ENCODE measurements at places on chromosomes 5 and 9.

DNA sequence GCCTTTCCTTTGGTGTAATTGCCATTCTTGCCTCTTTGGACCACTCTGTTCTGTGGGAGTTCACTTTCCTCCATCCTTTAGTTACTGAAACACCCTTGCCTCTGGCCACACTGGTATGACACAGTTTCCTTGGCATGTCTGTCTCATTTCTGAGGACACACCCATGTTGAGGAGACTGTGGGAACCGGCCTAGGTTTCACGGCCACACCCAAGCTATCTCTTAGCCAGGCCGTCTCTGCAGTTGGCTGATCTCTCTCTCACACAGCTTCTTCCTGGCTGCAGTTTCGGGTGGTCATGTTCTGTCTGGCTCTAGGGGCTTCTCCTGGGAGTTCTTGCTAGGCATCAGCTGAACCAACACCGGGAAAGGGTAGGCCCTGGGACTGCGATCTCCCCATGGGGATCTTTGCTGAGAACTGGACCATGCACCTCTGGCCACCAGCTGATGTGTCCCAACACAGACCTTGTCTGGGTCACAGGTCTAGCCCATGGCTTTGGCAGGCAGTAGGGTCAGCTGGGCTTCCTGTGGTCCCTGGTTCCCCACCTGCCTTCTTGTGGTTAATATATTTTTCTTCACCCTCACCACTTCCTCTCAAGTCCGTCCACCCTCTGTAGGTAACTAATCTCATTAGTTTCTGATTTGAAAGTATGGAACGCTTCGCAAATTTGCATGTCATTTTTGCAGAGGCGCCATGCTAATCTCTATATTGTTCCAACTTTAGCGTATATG lies 24.9 kb downstream of the ARHGEF37 start:
- DNase-seq: no peak

DNA sequence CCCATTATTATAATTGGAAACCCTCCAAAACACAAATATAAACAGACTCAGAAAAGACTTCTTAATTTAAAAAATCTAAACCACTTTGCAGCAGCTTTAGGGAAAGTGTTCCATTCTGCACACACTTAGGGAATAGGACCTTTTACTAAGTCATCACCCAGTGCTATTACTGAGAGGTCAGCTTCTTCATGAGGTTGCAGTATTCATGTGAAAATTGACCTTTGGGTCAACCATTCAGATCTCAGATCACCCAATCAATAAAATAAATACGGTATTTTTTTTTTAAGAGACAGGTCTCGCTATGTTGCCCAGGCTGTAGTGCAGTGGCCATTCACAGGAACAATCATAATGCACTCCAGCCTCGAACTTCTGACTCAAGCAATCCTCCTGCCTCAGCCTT lies 21.8 kb downstream of the NR6A1 start:
- no peak for DNase-seq

DNA sequence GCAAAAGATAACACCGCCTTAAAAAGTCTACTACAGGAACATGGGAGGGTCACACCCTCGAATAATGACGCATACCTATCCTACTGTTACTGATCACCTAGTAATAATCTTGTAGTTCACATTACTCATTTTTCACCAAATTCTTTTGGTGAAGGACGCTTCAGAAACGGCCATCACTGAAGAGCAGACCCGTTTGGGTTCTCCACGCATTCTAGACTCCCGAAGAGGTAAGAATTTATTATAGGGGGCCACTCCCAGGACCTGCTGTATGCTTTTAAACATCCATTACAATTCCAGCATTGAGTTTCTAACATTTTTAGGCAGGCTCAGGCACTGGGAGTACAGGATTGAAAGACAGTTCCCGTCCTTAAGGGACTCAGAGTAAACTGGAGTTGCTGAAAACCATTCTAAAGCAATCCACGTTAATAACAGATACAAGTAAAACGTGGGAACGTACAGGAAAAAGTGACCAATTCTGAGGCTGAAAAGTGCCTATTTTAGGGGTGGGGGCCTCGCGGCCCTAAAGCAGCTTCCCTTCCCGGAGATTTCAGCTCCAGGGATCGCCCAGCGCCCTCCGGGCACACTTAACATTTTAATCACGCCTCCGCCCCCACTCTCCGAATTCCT lies at the start of gene FER:
Gene FER, plus strand, starts transcription at position 124 of the 627 bp plus-strand sequence. CDS start 50,286 bp downstream, outside the sequence.
- DNase-seq: peak; percentile 43

- no peak for DNase-seq
These were observed 36.5 kb downstream of the ADAMTS2 start for GRCh38 chr5:179308563-179309382.

- DNase-seq: no peak
These were observed 46.7 kb downstream of the IL31RA start for GRCh38 chr5:55897905-55898304.

DNA sequence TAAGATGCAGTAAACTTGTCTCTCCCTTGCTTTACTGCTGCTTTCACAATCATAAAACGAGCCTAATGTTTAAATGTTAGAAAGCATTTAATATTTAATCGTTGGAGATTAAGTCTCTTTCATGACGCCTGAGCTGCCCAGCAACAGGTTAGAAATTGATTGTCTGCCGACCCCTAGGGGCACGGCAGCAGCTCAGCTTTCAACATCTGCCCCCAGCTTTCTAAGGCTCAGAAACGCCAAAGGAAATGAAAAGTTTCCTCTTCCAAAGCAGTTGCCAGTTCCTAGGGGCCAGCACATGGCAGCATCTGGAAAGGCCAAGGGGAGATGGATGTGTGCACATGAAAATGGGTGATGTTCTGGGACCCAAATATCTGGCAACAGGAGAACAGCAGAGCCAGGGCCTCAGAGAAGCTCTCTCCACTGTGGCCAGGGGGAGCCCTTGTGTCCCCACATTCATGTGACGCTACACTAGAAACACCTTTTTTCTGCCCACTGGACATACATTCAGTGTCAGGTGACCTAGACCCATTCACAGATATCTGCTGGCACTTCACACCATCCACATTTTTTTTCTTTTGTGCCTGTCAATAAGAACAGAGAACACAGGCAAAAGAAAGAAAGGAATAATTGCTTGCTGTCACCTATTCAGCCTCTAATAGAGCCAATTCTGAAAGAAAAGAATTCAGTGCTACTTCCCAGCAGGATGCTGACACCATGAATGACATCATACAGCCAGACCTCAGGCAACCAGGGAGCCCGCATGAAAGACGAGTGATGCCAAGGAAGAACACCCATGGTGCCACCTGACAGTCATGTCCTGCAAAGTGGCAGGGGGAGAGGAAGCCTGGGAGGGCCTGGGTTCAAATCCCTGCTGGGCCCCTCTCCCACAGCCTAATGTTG lies 205.0 kb upstream of the TAS2R1 start:
- DNase-seq: no peak

DNA sequence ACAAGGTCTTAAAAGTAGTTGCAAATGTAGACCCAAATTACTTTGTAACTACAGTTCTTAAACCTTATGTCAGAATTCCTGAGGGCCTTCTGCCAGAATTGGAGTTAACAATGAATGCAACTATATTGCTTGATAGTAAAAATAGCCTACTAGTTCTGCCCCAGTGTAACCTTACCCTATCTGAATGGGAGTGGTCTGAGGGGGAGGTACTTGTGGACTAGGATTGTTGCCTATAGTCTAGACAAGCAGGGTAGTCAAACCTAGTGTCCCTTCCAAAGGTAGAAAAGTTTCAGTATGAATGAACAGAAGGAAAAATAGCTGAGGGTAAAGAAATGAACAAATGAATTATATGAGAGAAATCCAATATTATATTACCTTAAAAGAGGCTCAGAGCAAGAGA lies 242.2 kb downstream of the PJA2 start:
- DNase-seq: no peak

- DNase-seq: no peak
These were observed 19.3 kb downstream of the NFIB start for GRCh38 chr9:14294659-14295058.

DNA sequence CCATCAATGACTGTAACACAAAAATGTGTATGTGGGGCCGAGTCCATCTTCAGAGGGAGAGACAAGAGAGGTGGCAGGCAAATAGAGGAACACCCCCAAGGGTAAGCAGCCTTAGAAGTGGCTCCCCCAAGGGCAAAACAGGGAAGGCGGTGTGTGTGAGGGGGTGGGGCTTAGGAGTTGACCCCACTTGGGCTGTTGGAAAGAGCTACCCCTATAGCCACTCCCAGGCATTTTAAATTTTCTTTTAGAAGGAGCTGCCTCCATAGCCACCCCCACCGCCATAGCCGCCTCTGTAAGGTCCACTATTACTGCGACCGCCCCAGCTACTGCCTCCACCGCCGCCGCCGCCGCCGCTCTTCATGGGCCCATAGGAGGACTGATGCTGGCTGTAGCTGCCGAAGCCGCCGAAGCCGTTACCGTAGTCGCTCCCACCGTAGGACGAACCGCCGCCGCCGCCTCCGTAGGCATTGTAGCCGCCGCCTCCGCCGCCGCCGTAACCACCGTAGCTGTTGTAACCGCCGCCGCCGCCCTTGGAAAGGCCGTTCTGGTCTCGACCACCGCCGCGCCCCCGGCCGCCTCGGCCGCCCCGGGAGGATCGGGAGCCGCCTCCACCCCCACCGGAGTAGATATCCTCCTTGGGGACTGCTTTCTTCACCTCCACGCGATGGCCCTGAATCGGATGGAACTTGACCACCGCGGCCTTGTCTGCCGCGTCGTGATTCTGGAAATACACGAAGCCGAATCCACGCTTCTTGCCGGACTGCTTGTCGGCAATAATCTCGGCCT lies 1.1 kb downstream of the HNRNPA0 start:
- DNase-seq: peak; percentile 29

DNA sequence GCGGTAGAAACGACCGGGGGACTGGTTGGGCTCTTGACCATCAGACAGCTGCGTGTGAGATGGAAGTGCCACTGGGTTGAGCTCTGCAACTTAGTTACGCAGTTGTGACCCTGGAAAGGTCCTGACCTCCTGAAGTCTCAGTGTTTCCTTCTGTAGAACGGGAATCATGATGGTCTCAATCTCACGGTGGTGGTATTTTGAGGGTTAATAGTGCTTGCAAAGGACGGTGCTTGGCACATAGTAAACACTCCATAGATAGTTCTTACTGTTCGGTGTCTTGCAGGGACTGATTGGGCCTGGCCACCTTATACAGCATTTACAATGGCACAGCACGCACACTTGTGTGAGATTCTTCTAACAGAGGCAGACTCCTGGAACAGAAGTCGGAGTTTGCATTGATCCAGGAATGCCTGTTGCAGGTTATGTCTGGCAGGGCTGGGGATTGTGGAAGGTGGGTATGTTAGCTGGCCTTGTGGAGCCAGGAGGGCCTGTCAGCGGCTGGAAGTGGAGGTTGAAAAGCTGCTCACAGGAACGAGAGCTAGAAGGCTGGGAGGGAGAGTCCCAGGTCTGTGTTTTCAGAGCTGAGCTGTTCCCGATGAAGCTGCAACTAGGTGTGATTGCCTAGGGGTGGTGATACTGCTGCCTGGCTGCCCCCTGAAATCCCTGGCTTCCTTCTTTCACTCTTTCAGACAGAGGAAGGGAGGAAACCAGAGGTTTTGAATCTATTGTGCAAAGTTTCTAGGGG lies 962 bp upstream of the TXN start:
- peak; percentile 36 for DNase-seq

GRCh38 chr5:157312492-157312891 lies 46.6 kb downstream of the CYFIP2 start:
- peak; percentile 25 for DNase-seq

DNA sequence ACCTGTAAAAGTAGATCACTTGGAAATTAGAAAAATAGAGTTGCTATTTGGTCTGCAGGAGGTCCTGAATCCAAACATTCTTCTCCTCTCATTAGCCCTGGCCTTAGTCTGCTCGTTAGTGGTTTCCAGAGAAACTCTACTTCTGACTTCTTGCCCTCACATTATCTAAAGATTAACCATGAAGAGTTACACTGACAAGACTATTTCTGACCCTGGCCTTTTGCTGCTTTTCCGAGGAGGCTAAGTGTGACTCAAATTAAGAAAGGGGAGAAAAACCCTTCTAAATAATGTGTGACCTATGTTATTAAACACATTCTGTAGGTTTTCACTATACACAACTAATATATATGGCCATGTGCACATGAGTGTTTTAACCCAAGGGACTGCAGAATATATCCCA lies 302.4 kb downstream of the RAB3C start:
- DNase-seq: no peak

GRCh38 chr5:80629281-80629680 lies 25.2 kb upstream of the MSH3 start:
- DNase-seq: peak; percentile 37

DNA sequence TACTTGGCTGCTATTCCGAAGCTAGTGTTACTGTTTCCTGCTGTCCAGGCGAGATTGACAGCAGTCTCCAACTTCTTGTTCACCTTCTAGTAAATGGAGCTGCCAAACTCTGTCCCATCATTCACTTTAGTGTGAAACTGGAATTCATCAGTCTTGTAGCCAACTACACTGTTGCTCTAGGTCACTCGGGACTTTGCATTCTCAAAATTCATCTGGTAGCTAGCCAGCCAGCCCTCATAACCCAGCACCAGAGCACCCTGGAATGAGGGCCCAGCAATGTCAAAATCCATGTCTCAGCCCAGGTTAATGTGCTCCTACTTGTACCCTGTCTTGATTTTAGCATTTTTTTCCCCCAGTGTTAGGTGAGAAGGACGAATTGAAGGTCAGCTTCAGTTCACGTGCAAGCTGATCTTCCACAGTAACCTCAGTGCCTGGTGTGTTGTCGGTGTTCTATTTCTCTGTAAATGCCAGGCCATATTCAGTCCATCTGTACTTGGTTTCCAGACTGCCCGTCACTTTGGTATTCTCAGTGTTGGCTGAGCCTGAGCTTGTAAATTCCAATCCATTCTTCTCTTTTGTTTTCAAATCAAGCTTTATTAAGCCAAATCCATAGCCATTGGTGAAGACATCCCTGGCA lies 28.9 kb downstream of the ZNF169 start:
- no peak for DNase-seq

GRCh38 chr5:14925326-14925725 lies 53.7 kb upstream of the ANKH start:
- no peak for DNase-seq

DNA sequence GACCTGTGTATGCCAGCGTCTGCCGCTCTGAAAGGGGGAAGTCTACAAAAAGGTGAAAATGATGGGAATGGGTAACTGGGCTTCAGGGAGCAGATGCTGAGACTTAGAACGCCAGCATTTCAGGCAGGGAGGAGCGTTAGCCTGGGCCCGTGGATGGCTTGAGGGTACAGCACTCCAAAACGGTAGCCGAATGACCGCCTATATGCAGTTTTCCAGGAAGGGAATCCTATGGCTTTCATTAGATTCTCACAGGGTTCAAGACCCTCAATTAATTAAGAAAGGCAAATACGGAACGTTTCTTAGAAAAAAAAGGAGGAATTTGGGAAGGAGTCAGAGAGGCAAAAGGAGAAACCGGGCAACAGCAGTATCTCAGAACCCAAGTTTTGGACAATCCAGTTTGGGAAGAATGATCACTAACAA lies 639 bp downstream of the AMACR start:
- no peak for DNase-seq

DNA sequence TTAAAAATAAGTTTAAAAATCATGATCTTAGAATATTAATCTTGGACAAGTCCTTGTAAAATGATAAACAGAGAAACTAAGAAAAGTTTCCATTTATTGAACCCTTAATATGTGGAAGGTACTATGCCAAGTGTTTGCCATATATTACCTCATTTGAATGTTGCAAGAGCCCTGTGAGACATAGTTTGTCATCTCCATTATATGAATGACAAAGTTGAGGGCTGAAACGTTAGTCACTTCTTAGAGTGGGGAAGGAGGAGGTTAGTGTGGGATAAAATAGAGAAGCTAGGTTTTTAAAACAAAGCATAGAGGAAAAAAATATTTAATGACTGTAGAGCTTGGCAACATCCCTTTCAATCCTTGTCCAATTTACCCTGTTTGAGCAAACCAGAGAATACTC lies 2.0 kb downstream of the TNC start:
- DNase-seq: no peak

Data from AML-193 (cell line).